ENCODE measurements at places on chromosomes 11 and 22.

DNA sequence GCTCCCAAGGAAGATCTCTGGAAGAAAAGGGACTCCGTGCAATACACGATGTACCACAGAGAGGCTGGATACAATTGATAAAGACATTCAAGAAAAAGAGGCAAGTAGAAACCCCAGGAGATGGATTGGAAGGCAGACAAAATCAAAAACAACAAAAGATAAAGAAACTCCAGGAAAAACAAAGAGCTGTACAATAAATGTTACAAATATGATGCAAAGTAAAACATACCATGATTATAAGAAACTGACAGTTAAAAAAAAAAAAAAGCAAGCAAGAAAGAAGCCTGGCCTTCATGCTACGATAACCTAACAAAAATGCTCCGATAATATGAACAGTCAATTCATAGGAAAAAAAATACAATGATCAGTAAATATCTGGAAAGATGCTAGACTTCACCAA, 10.5 kb upstream of the SIGIRR start:
- DNase-seq, result no peak

DNA sequence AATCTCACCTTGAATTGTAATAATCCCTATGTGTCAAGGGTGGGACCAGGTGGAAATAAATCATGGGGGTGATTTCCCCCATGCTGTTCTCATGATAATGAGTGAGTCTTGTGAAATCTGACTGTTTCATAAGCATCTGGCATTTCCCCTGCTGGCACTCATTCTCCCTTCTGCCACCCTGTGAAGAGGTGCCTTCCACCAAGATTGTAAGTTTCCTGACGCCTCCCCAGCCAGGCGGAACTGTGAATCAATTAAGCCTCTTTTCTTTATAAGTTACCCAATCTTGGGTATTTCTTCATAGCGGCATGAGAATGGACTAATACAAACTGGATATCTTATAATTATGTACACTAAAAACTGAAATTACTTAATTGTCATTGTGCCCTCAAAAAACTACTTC, 189.2 kb upstream of the API5 start:
- no peak for DNase-seq

DNA sequence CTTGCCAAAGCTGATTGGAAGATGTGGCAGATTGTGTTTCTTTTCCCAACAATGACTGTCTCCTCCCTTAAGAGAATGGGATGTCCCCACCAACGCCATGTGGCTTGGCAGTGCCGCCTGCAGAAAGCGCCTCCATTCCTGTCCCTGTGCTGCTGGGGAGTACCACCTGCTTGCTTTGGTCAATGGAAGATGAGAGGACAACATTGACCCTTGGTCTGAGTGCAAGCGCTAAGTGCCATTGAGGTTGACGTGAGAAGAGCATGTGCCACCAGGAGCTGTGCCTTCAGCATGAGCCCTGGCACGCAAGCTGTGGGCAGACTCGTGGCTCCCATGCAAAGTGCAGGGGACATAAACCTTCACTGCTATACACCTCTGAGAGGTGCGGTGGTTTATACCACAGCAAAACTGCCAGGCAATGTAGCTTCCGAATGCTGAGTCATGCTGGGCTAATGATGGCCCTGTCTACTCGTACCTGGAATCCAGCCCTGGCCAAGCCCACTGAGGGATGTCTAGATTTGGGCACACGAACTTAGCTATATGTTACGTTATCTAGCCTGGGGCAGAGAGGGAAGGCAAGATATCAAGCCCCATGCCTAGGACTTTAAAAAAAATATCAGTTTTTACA, 41.9 kb downstream of the MYEOV start:
- DNase-seq, result no peak

GRCh38 chr11:78535920-78536319, 38.7 kb downstream of the NARS2 start:
- no peak for DNase-seq

GRCh38 chr22:37777122-37777687, 30.5 kb upstream of the GCAT start:
- peak; percentile 83 for DNase-seq
